WERI-Rb-1 (cell line): ENCODE measurements at places on chromosomes 13 and 19.

DNA sequence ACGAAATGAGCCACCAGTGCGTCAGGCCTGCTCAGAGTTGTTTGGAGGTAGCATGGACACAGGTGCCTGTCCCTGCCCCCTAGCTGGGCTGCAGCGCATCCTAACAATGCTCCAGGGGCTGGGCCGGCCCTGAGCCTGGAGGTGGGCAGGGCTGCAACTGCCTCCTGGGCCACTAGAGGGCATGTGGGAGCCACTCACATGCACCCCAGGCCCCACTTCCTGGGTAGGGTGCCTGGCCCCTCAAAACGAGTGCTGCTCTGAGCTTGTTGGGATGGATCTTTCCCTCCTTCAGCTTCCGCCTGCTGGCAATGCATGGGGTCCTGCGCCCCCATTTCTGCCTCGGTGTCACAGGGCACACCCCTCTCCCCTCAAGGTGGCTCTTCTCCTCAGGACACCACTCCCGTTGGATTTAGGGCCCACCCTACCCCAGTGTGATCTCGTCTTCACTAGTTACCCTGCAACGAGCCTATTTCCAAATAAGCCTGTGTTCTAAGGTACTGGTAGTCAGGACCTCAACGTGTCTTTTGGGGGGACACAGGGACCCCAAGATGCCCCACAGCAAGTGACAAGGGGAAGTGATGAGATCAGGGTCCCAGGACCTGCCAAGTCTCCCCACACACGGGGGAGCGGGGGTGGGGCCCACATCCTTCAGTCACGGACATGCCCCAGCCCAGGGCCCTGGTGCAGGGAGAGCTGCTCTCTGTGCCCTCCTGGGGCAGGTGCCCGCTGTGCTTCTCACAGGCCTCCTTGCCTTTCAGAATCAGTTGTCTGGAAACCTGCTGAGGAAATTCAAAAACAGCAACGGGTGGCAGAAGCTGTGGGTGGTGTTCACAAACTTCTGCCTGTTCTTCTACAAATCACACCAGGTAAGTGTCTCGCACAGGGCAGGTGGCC is 131.3 kb downstream of the STK24 start:
- DNase-seq, result peak; percentile 87

DNA sequence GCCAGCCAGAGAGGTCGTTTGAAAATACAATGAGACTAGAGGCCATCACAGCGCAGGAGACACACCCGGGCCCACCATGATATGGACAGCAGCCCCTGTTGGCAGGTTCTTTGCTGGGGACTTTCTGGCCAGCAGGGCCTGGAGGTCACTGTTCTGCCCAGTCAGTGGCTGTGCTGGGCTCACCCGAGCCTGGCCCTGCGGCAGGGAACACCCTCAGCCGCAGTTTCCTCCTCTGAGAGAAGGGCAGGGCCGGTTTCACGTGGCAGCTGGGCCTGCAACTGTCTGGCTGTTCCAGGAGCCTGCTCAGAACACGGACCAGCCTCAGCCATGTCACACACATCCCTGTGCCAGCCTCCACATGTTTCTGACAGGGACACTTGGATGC is 39.4 kb downstream of the ADPRHL1 start:
- DNase-seq, result no peak

GRCh38 chr13:77528834-77529500 is 6.5 kb upstream of the SCEL start:
- DNase-seq, result no peak

DNA sequence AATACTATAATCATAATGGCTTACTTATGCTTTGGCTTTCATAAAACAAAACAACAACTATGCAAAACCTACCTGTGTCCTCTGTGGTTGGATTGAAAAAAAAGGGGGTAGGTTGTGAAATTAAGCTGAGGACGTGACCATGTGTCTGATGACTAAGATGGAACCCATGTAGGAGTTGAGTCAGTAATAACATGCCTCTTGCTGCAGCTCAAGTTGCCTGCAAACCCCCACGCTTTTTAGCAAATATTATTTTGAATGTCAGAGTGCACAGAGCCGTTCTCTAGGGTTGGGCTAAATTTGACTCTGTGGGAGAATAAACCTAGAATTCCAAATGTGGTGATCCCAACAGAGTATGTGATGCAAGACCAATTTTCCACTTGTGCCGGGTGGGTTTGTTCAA is 209.3 kb downstream of the KCNRG start:
- DNase-seq, result no peak

DNA sequence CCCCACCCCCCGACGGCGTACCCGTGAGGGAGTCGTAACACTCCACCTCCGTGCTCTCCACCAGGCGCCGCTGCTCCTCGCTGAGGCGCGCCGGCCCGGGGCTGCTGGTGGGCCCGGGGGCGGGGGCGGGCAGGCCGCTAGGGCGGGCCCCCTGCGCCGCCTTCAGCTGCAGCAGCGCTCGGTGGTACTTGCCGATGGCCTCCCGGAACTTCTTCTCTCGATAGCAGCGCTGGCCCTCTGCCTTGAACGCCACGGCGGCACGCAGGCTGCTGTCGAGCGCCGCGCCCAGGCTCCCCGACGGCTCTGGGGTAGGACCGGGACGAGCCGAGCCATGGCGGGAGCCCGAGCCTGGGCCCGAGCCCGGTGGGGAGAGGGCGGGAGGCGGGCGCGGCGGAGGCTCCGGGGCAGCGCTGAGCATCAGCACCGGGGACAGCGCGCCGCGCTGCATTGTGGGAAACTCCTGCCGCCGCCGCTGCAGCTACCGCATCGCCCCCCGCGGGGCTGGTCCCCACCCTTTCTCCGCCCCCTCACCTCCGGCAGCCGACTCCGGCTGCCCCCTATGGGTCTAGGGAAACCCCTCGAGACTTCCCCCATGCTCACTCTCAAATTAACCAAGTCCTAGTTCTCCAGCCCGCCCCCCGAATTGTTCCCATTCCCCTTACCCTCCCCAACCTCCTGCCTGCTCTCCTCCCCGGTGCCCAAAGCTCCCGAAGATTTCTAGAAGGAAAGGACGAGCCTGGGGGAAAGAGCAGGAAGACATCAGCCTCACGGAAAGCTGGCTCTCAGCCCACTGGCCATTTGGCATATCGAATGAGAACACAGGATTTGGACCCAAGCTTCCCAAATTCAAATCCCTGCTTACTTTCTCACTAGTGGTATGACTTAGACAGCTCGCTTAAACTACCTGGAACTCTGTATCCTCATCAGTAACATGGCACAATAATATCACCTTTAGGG is at the start of gene TTC9B:
Gene TTC9B, minus strand, starts transcription at position 451 of the 957 bp plus-strand sequence. Its CDS starts 3 bp downstream, at position 448.
- peak; percentile 25 for DNase-seq

DNA sequence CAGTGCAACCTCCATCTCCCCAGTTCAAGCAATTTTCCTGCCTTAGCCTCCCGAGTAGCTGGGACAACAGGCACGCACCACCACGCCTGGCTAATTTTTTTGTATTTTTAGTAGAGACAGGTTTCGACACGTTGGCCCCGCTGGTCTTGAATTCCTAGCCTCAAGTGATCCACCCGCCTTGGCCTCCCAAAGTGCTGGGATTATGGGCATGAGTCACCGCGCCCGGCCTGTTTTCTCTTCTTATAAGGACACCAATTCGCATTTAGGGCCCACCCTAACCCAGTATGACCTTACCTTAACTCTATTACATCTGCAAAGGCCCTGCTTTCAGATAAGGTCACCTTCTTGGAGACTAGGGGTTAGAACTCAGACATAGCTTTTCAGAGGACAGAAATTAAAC is 35.1 kb downstream of the TMEM161A start:
- DNase-seq, result no peak

GRCh38 chr19:16328824-16329482 is 4.3 kb downstream of the KLF2 start:
- no peak for DNase-seq

GRCh38 chr19:33402421-33403220 is 29.1 kb downstream of the CEBPG start:
- DNase-seq, result no peak

GRCh38 chr13:45004096-45004495 is 14.8 kb downstream of the GPALPP1 start:
- no peak for DNase-seq

DNA sequence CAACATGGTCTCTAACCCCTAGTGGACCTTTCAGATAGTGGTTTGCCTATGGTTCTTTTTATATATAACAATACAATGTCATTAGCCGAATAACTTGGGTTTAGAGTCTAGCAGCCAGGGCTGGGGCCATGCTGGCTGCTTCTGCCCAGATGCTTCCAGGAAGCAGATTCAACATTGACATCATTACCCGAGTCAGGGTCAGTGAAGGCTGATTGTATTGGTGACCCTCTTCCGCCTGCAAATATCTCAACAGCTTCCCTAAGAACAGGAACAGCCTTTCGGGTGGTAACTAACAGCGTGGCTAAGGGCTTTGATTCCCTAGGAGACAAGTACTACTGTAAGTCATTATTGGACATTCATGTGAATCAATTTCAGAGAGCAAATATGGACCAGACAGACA is 476.4 kb downstream of the UQCRFS1 start:
- DNase-seq, result no peak

- no peak for DNase-seq
Measured at GRCh38 chr13:99724633-99725517, 223.6 kb downstream of the TM9SF2 start.

GRCh38 chr13:110734561-110734960 is 21.1 kb downstream of the ING1 start:
- no peak for DNase-seq

DNA sequence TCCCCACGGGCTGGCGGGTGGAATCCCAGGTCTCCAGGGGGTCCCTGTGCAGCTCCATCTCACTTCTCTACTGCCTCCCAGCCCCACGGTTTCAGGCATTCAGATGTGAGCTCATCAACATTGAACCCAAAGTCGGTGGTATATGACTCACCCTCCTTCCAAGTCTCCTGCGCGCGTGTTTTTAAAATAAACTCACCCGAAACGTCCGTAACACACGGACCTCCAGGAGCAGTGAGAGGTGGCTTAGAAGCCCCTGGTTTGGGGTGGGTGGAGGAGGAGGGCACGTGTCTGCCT is 14.0 kb upstream of the CRTC1 start:
- no peak for DNase-seq

DNA sequence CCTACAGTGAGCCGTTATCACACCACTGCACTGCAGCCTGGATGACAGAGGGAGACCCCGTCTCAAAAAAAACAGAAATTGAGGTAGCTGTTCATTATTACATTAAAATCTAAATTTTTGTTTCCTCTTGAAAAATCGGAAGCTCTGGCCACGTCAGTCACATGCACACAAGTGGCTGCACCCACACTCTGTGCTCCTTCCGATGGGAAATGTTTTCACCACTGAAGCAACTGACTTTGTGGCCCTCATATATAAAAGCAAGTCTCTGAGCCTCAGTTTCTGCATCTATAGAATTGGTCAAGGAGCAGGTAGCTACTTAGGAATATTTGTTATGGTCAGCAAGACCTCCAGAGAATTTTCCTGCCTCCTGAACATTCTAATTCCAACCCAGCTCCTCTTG is 4.5 kb downstream of the LRRC25 start:
- no peak for DNase-seq

DNA sequence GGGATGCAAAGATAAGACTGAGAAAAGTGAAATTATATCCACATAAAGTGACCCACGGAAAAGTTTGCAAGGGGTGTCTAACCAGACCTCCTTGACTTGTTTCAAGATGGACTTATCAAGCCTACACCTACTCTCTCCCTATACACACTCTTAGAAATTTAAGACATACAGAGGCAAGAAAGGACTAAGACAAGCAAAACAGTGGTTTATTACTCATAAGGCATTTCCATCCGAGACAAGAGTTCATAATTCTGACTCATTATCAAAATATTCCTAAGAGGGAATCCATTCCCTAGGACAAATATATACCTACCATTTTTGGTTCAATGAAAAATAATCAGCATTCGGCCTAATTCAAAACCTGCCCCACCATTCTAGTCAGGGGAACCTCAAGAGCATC is 232.6 kb upstream of the GPC6 start:
- no peak for DNase-seq
